ENCODE measurements at places on chromosomes 7 and 10. TPM values are rescaled to one million over a fixed set of nuclear protein-coding genes. Genes with fewer than 3 reads are reported as not detected.

DNA sequence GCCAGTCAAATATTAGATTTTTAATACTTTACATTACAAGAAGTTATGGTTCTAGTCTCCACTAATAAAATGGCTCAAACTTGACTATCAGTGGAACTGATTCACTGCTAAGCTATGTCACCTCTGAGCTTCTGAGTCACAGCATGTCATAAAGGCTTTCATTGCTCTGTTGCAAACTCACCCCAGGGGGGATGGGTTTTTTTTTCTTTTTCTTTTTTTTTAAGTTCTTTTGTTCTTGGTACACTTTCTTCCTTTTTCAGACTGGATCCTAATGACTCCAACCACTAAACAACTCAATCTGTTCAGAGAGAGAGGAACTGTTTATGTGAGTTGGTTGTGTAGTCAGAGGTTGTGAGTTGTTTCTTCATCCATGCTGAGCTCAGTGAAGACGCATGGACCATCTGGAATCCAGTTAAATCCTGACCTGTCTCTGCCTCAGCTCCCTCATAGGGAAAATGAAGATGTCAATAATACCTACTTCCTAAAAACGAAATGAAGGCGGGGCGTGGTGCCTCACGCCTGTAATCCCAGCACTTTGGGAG, 11.0 kb downstream of the MYOF start:
- DNase-seq = peak; percentile 60
- no peaks in the 10 kb centered on the region for H3K27me3 ChIP-seq
- peak overlapping the region; percentile 95 for H3K27ac ChIP-seq
- no peak overlapping the region for H3K4me3 ChIP-seq
- H3K36me3 ChIP-seq = no peaks in the 10 kb centered on the region

GRCh38 chr10:93406364-93407145, 75.6 kb downstream of the MYOF start:
- peak overlapping the region; percentile 63 for H3K27ac ChIP-seq
- H3K27me3 ChIP-seq = no peaks in the 10 kb centered on the region
- no peak for DNase-seq
- H3K36me3 ChIP-seq = peaks cover 27% of the 10 kb centered on the region

- no peak overlapping the region for H3K4me3 ChIP-seq
- peaks cover 18% of the 10 kb centered on the region for H3K4me1 ChIP-seq
- no peak for DNase-seq
- no peak overlapping the region for H3K27ac ChIP-seq
- H3K27me3 ChIP-seq = no peaks in the 10 kb centered on the region
Measured at GRCh38 chr7:94514917-94515316, 5.3 kb downstream of the CASD1 start.

- H3K4me3 ChIP-seq = no peak overlapping the region
- H3K27ac ChIP-seq = no peak overlapping the region
- H3K36me3 ChIP-seq = no peaks in the 10 kb centered on the region
- peaks cover 7% of the 10 kb centered on the region for H3K4me1 ChIP-seq
Measured at GRCh38 chr7:105209433-105209832, 179.3 kb downstream of the SRPK2 start.

DNA sequence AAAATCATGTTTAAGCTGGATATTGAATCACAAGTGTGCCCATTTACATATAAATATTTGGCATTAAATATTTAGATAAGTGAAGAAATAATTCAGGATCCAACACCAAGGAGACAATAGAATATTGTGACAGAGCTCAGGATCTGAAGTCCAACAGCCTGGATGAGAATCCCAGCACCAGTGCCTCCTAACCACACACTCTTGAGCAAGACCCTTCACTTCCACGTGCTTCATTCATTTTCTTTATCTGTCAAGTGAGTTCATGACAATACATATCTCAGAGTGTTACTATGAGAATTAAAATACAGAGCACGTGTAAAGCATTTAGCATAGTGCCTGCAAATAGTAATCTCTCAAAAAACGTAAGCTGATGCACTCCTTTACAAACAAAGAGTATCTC, 78.4 kb upstream of the IKZF1 start:
- no peaks in the 10 kb centered on the region for H3K4me1 ChIP-seq
- H3K36me3 ChIP-seq = no peaks in the 10 kb centered on the region
- H3K27me3 ChIP-seq = no peaks in the 10 kb centered on the region
- DNase-seq = no peak
- no peak overlapping the region for H3K4me3 ChIP-seq
- H3K27ac ChIP-seq = no peak overlapping the region

GRCh38 chr7:18505870-18506460, 10.4 kb downstream of the HDAC9 start:
- no peak for DNase-seq
- H3K4me1 ChIP-seq = peaks cover 10% of the 10 kb centered on the region
- no peak overlapping the region for H3K4me3 ChIP-seq
- H3K27ac ChIP-seq = peak overlapping the region; percentile 17
- no peaks in the 10 kb centered on the region for H3K27me3 ChIP-seq

Gene RGR
- total RNA-seq = 1.4 TPM

Data from sigmoid colon (tissue), 7 donors.